Immature natural killer cell (primary cell): ENCODE measurements at places on chromosomes 2 and 18. TPM values are rescaled to one million over a fixed set of nuclear protein-coding genes. Genes with fewer than 3 reads are reported as not detected.
A peak's percentile ranks its signal among the peaks of the same experiment; 100 is the strongest.

The LYG1 gene
- 0.61 TPM for polyA plus RNA-seq

The CCDC150 gene
- not detected for polyA plus RNA-seq

DNA sequence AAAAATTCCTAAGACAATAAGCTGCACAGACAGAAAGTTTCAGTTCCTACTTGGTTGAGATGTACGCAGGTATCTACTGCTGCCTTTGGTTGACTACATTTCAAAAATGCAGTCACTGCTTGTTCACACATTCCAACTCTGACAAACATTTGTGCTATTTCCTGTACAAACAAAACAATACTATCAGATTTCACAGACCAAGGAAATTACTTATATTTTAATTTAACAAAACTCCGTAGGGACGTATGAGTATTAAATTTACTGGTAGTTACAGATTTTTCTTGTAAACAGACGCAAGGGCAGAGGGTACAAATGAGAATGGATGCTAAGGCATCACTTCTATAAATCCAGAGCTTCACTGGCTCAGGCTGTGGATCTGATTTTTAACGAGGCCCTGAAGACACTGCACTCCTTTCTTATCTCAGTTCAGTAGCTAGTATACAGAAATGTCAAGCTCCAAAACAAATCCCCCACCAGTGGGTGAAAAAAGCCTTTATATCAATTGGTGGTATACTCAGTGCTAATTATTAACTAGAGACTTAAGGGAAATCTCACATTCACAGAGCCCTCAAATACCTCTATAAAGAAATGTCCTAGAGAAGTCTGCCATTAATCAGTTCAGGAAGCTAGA is 31.7 kb upstream of the TTC32 start:
- DNase-seq = no peak

GRCh38 chr2:147442816-147443215 is 402.0 kb upstream of the ACVR2A start:
- DNase-seq = no peak

- peak; percentile 29 for DNase-seq
Measured at GRCh38 chr18:75208155-75208835, 644 bp downstream of the PTGR3 start.

- no peak for DNase-seq
Measured at GRCh38 chr2:240651185-240651584, 25.9 kb downstream of the GPR35 start.

DNA sequence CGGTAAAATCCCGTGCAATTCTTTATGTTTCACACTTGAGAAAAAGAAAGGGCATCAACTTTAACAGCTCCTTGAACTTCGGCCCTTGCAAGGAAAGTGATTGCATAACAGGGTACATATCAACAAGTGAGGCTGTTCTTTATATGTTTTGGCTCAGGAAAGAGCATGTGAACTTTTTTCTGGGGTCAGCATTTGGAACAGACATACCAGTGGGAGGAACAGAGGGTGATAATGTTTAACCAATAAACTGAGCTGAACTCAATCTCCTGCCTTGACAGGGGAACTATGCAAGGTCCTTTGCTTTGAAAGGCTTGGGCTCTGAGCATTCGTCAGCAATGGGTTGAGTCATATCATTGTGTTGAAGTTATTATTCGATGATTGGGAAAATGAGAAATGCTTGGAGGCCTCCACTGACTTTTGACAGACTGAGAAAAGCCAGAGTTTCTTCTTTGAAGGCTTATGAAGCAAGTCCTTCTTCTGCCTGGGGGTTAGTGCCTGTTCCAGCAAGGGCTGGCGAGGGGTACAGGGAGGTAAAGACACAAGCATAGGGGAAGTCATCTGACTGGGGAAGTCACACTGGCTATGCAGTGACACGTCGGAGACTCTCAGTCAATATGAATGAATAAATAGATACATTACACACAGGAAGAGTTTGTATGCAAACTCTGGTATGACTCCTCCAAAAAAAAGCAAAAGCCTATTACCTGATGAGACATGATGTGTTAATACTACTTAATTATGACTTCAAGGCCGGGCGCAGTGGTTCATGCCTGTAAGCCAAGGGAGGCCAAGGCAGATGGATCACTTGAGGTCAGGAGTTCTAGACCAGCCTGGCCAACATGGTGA is 57.2 kb downstream of the CYB5A start:
- DNase-seq = no peak

- DNase-seq = peak; percentile 75
Measured at GRCh38 chr2:98448441-98449145, 3.9 kb downstream of the INPP4A start.
